Stimulated activated CD8-positive, alpha-beta memory T cell treated with anti-CD3 and anti-CD28 coated beads, Interleukin-7, amount 100 ng/mL, for 1 hour (primary cell): ENCODE measurements at places on chromosomes 2 and 18.

- no peak for DNase-seq
Measured at GRCh38 chr18:24019641-24020331, 5.2 kb downstream of the TTC39C start.

DNA sequence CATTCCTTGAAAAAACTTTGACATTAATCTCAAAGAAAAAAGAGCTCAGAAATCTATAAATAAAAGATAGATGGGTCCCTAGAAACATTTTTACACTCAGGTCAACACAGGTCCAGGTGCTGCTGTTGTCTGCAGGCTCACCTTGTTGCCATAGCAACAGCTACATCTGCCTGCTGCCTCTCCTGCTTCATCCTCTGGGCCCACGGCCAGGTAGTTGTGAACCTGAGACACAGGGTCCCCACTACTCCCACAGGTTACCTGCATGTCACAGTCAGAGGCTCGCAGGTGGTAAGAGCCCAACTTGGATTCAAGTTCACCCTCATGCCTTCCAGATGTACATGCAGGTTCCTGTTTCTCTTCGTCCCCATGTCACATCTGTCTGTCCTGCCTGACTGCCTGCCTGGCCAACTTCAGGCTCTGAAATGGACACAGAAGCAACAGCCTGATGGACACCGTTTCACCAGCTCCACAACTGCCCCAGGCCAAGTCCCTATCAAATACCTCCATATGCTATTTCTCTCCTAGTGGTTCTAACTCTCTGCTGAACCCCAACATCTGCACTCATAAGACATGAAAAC is 88.3 kb upstream of the SALL3 start:
- no peak for DNase-seq

GRCh38 chr18:22302144-22302543 is 115.6 kb downstream of the CTAGE1 start:
- DNase-seq = no peak

- no peak for DNase-seq
Measured at GRCh38 chr2:183458460-183458859, 334.2 kb downstream of the NUP35 start.

DNA sequence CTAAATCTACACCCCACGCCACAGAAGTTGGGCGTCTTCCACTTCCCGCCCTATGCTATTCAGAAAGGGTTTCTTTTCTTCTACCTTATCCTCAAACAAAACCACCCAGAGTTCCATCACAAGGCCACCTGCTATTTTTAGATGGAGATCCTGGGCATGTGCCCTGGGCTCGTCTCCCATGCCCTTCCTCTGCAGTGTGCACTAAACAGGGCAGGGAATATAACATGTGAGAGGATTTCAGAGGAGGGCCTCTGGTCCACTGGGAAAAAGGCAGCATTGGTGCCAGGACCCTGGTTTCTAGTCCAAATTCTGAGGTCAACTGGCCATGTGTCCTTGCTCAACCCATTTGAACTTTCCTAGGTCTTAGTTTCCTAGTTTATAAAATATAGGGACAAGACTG is 320.0 kb downstream of the NCKAP5 start:
- DNase-seq = no peak

DNA sequence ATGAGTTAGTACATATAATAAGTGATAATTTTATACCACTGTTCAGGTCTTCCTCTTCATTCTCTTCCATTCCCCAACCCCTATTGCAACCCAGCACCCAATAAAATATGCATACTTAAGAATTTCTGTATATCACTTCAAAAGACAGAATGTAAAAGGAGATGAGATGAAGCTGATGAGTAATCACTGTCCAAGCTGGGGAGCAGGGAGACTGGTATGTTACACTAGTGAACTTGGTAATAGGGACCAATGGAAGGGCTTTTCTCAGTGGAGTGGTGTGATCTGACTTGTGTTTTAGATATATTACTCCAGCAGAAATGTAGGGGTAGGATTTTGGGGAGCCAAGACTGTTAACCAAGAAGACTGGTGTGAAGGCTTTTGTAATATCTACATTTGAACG is 18.0 kb upstream of the ARHGAP28 start:
- DNase-seq = no peak

GRCh38 chr2:23698721-23699579 is 228.0 kb downstream of the ATAD2B start:
- DNase-seq = no peak

- DNase-seq = no peak
Measured at GRCh38 chr2:227890495-227891079, 19.2 kb downstream of the DAW1 start.

- DNase-seq = no peak
Measured at GRCh38 chr2:171100370-171100769, 60.3 kb downstream of the TLK1 start.

DNA sequence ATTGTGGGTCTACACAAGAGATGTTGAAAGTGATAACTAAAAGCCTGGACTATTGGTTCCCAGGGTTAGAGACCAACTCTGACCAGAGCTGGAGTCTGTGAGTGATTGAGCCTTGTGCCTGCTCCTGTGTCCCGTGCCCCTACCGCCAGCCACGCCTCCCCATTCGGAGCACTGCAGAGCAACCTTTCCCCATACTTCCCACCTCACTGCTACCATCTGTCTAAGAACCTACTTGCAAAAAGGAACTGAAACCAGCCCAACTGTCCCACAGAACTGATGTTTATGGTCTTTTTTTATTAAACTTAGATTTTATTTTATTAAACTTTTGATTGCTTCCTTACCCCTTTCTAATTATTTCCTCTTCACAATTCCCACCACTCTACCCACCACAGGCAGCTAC is 300.3 kb upstream of the MGAT5 start:
- no peak for DNase-seq

GRCh38 chr18:36394486-36394885 is 97.0 kb downstream of the FHOD3 start:
- DNase-seq = no peak

- DNase-seq = no peak
Measured at GRCh38 chr2:106990297-106990696, 104.3 kb upstream of the ST6GAL2 start.
